IPS-NIHi11 (cell line): ENCODE measurements at places on chromosomes 16 and 17.

GRCh38 chr16:78230832-78231231 is 131.4 kb downstream of the WWOX start:
- no peak for DNase-seq

- no peak for DNase-seq
Measured at GRCh38 chr17:75428543-75429469, 23.3 kb upstream of the GRB2 start.

GRCh38 chr17:39664581-39665561 is at the start of gene TCAP:
TCAP (plus strand) TSS chr17:39665349; CDS start chr17:39665360, 11 bp downstream.
- no peak for DNase-seq

DNA sequence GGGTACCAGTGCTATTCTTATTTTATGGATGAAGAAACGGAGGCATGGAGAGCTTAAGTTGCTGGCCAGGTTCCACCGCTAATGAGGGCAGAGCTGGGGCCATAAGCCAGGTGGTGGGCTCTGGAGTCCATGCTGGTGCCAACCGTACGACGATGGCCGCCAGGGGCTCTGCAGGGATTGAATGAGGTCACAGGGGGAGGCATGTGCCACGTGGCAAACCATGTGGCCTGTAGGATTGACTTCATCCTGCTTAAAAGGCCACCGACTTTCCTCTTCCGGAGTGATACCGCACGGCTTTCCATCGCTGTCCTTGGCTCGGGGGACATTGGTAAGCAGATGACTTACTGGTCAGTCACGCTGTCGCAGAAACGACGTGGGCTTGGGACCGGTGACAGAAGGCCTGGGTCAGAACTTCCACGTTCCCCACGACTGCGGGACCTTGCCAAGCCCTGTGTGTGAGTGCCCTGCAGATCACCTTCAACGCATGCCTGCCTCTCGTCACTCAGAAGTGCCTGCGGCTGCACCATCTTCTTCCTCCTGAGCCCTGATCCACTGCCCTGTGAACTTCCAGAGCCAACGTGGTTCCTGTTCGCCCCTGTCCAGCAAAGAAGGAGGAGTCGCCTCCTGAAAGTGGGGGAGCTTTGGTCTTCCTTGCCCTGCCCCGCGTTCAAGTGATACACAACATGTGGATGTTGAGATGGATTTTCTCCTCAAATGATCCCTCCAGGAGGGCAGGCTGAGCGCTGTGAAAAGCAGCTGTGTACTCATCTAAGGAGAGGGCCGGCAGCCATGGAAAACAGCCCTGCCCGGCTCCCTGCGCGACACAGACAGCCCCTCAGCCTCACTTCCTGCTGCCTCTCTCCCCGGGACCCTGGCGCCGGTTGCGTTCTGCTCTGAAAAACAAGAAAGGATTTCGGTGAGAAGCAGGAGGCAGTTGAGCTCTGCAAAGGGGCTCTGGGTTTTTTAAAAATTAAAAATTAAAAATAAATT is 176.7 kb downstream of the C16orf95 start:
- no peak for DNase-seq

GRCh38 chr16:10521681-10522274 is 58.6 kb downstream of the EMP2 start:
- peak; percentile 78 for DNase-seq

DNA sequence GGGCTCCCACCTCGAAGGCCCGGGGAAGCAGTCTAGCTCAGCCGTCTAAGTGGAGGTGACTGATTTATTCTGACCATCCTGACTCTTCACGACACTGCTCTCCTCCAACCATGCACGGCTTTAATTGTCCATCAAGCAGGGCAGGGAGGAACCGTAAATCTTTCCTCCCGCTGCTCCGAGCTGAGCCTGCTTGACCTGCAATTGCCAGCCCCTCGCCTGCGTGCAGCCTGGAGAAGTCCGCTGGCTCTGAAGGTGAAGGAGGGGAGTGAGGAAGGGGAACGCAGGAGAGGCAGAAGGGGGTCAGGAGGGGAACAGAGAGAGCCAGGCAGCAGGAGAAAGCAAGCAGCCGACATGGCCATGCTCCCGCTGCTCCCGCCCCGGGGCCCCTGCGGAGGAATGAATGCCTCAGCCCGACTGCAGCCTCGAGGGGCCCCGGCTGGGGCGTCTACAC is 10.1 kb downstream of the RBFOX3 start:
- DNase-seq: peak; percentile 63

DNA sequence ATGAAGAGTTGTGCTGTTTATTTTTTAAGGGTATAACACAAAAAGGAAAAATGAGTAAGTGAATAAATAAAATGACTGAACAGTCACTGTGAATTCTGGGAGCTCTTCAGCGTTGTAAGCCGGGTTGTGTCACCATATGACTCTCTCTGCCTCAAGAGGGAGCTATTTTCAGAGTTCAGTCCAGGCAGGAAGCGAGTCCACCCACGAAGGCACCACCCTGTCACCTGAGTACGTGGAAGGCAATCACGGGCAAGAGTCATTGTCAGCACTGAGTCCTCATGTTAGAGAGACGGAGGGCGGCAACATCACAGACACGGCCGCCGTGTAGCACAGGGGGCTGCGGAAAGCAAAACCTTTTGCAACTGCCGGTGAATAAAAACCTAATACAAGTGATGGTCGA is 227.6 kb downstream of the UTP18 start:
- peak; percentile 58 for DNase-seq

- DNase-seq: peak; percentile 93
Measured at GRCh38 chr16:85369741-85370528, 243.2 kb upstream of the GSE1 start.

DNA sequence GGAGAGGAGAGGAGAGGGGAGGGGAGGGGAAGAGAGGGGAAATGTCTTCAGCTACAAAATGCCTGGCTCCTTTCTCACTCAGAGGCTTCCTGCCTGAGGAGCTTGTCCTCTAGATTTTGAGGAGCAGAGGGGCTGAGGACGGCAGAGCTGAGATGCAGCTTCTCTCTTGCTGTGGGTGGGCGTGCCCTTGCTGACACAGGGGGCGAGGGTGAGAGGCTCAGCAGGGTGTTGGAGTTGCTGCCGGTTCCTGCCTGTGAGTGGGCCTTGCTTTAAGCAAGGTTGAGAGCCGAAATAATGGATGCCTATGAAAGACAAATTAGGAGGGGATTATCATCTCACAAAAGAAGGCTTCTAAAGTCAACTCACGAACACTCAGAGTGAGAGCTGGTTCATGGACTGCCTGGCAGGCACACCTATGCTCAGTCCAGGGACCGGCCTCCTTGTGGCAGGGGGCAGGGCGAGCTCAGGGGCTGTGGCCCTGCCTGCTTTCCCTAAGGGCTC is 215.6 kb downstream of the MSI2 start:
- DNase-seq: no peak

GRCh38 chr17:56319531-56319930 is 166.3 kb downstream of the ANKFN1 start:
- peak; percentile 57 for DNase-seq

DNA sequence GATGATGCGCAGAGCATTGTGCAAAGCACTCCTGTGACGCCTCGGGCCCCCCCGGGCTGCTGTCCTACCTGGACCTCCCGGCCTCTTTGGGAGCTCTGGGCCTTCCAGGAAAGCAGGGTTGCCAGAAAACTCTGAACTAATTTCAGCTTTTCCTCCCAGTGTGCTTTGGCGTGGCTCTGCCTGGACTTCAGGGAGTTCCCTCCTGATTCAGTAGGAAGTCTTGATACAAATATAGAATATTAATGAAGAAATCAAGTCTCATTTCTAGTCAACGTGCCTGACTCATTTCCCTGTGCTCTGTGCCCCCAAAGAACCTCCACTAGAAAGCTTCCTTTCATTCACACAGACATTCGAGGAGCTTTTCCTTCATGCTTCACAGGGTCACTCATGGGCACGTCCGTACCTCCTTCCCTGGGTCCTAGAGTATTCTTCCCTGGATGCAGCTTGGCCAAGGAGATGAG is 84.0 kb upstream of the NOL11 start:
- DNase-seq: no peak

- DNase-seq: no peak
Measured at GRCh38 chr16:66036793-66037715, 329.4 kb upstream of the CDH5 start.

DNA sequence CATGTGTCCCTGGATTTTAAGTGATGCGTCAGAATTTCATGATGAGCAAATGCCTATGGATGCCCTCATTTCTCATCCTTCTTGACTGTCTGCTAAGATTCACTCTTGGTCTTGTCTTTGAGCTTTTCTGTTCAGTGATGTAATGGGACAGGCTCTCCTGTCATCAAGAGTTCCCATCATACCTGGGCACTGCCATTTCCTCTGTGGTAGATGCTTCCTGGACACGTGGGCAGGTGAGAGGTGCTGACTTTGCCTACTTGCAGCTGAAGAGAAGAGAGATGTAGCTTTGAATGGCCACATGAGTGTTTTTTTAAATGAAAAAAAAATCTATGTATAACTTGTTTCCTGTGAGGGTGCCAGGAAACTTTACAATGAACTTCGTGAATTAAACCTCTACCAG is 557.7 kb downstream of the MAF start:
- no peak for DNase-seq

GRCh38 chr17:28384281-28385036 is 13.0 kb downstream of the SARM1 start:
- DNase-seq: peak; percentile 65

DNA sequence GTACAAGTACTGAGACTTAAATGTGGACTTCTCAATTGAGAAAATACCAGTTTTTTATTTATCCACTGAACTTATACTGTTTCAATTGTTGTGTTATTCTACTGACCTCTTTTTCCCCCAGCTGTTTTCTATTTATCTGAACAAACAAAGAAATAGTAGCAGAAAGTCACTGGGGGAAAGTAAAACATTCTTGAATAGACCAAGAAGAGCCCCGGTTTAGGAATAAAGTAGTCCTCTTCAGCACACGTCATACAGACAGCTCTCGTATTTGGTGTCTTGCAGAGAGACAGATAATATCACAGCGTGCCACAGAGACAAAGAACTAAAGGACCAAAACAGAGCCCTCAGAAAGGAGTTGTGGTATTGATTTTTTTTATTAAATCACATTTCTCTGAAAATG is 1159.1 kb upstream of the CDH8 start:
- no peak for DNase-seq

GRCh38 chr17:69192754-69193153 is 35.9 kb downstream of the ABCA10 start:
- peak; percentile 19 for DNase-seq

DNA sequence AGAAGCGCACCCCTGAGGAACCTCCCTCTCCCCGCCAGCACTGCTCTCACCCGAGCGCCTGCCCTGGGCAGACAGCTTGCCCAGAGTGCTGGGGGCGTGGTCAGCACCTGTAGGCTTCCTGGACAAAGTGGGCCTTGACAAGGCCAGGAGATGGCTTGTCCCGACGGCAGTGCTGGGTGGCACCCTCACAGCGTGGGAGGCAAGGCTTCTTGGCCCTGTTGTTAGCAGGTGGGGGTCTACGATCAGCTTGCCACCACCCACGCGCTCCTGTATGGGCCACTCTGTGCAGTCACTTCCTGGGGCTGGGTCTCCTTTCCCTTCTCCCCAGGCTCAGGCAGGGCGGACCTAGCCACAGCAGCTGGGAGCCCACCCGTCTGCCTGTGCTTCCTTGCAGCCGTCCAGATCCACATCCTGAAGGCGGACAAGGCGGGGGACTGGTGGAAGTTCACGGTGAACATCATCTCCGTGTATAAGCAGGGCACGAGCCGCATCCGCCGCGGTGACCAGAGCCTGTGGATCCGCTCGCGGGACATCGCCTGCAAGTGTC is 218.0 kb downstream of the NTN1 start:
- no peak for DNase-seq

- no peak for DNase-seq
Measured at GRCh38 chr17:50393700-50394099, 3.6 kb downstream of the LRRC59 start.

- no peak for DNase-seq
Measured at GRCh38 chr17:66753126-66753920, 81.6 kb upstream of the CACNG5 start.
